ENCODE measurements at places on chromosomes 7 and 10.

- no peak for DNase-seq
Observed at GRCh38 chr10:71589617-71590551, 129.7 kb downstream of the C10orf105 start.

GRCh38 chr10:79185067-79185774, 116.5 kb downstream of the ZMIZ1 start:
- DNase-seq, result no peak

GRCh38 chr7:92135052-92135889, 994 bp upstream of the CYP51A1 start:
- peak; percentile 23 for DNase-seq

- peak; percentile 90 for DNase-seq
Observed at GRCh38 chr7:76358481-76359110, at the start of gene YWHAG. Gene YWHAG, minus strand, starts transcription at chr7:76358991. Its CDS starts 183 bp downstream, at chr7:76358808.

DNA sequence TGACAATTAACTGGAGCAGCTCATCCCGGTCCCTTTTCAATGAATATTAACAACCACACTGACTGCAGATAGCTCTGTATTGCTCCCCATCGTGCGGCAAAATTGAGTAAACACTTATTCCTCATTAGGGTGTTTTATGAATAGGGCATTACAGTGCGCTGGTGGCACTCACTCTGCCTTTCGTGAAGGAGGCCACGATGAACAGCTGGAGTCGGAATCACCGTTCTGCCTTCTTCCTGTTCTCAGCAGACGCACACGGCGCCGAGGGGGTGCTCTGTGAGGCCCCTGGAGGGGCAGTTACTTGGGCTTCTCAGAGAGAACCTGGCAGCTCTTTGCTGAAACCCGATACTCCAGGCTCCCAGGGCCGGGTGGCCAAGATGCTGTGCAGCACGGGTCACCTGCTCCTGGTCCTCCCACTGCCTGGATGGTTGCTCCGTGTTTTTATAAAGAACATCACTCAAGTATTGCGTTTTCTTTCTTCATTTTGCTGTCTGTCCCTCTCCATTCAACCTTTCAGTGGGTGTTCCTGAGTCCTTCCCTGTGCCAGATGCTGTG, 241.9 kb downstream of the GLRX3 start:
- no peak for DNase-seq

GRCh38 chr10:480498-480927, 209.0 kb downstream of the DIP2C start:
- no peak for DNase-seq

DNA sequence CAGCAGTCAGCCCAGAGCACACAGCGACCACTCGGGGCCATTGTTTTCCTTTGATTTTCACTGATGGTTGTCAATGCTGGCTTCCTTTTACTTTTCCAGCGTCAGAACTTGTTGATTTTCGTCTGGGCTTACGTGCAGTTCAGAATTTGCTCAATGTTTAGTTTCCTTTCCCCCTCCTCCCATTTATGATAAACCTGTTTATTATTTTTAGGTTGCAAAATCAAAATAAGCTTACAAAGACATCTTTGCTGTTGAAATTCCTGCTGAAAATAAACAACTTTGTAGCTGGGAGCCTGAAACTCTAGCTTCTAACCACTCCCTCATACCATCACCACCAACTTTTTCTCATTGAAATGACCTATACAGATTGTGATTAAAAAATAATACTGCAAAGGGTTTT, 83.1 kb upstream of the LYZL1 start:
- no peak for DNase-seq

GRCh38 chr7:97007583-97007861, 2.2 kb downstream of the DLX6 start:
- DNase-seq, result no peak

- DNase-seq, result no peak
Observed at GRCh38 chr7:41582116-41582515, 120.8 kb downstream of the INHBA start.

DNA sequence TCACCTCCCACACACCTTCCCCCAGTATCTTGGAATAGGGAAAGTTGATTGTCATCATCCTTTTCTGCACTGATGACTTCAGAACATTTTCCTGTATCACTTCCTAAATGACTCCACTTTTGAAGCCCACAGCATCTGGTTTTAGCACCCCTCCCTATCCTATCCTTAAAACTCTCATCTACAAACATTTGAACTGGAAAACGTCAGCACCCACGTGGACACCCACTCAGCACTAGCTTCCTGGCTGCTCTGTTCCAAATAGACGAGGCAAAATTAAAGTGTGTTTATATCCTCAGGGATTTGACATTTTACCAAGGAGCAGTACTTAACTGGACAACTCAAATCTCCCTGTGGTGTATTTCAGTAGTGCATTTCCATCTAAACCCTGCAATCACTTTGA, 73.9 kb downstream of the REEP3 start:
- DNase-seq, result no peak

DNA sequence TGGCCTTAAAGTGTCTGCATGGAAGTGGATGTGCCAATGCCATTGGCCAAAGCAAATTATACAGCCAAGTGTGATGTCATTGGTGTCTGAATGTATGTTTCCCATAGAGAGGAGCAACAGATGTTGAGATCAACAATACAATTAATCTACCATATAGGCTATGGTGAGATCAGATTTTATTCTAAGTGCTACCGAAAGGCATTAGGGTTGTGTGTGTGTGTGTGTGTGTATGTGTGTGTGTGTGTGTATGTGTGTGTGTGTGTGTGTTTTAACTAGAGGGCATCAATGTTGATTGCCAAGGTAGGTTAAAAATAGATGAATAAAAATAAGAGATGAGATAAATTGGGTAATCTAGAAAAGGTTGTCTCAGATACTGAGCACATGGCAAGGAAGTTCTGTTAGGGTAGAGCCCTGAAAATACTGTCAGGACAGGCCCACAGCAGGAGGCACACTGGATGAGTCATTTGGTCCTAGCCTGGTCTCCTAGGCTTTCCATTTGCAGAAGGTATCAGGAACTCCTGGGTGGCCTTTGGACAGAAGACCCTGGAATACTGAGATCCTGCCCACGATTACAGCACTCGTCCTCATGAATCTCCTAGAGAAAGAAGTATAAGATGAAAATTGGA, 446.0 kb upstream of the PODXL start:
- no peak for DNase-seq

DNA sequence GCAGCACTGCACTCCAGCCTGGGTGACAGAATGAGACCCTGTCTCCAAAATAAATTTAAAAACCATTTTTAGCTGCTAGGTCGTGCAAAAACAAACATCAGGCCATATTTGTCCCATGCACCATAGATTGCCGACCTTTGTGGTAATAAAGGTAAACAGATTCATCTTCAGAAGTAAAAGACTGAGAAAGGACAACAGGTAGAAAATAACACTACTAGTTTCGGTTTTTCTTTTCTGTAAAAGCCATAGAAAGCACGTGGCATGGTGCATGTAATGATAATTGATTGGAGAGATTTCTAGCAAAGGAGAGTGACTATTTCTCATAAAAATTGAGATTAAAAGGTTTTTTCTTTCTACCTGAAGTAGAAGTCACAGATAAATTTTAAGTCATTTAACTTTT, 93.9 kb downstream of the DNAH11 start:
- DNase-seq, result peak; percentile 48

- peak; percentile 82 for DNase-seq
Observed at GRCh38 chr10:133308421-133309099, at the start of the genes TUBGCP2 and ZNF511. Gene TUBGCP2, minus strand, starts transcription at chr10:133308872. Its CDS starts 5,931 bp downstream, at chr10:133302941. Gene ZNF511, plus strand, starts transcription at chr10:133308914. Its CDS starts 30 bp downstream, at chr10:133308944.

DNA sequence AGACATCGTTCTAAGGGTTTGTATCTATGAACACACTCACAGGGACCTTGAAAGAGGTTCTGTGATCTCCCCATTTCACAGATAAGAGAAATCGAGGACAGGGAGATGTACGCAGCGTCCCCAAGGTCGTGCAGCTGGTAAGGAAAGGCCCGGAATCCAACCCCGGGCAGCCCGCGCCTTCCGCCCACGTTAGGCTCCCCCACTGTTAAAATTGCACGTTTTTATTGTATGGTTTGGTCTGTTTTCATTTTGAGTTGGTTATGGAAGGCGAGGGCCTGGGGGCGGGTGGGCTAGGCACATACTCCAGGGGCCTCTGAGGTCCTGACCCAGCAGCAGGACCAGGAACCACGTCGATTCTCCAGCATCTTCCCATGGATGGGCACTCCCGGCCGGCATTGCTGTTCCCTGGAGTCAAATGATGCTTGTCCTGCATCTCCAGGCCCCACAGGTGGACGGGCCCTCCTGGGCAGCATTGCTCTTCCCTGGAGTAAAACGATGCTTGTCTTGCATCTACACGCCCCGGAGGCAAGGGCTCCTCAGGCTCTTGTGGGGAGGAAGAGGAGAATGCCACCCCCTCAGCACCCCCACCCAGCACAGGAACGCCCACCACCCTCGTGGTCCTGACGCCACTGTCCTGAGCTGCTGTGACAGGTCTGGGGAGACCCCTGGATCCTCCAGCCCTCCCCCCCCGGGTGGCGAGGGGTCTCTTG, 65.9 kb downstream of the PDGFA start:
- no peak for DNase-seq

- no peak for DNase-seq
Observed at GRCh38 chr7:82152858-82153257, 290.7 kb downstream of the CACNA2D1 start.

GRCh38 chr10:78863140-78863905, 205.4 kb upstream of the ZMIZ1 start:
- DNase-seq, result no peak

GRCh38 chr10:122044045-122044661, 55.2 kb downstream of the TACC2 start:
- no peak for DNase-seq

- no peak for DNase-seq
Observed at GRCh38 chr7:94250124-94250523, 144.6 kb upstream of the COL1A2 start.

DNA sequence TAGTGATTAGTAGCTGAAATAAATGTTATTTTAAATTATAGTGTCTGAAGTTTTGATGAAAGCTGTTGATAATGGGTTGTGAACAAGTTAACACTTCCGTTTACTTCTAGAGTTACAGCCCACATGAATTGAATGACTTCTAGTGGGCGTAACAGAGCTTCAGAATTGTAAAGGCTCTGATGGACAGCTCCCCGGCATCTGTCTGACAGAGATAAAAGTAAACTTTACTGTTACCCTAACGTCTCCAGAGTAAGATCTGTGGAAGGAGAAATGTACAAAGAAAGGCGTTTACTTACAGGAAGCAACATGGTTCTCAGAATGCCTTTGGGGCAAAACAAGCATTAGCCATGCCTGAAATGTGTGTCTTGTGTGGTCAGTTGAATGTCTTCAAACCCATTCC, 124.4 kb downstream of the ADARB2 start:
- no peak for DNase-seq
